A172 (cell line): ENCODE measurements at places on chromosomes 5 and 9. TPM values are rescaled to one million over a fixed set of nuclear protein-coding genes. Genes with fewer than 3 reads are reported as not detected.

DNA sequence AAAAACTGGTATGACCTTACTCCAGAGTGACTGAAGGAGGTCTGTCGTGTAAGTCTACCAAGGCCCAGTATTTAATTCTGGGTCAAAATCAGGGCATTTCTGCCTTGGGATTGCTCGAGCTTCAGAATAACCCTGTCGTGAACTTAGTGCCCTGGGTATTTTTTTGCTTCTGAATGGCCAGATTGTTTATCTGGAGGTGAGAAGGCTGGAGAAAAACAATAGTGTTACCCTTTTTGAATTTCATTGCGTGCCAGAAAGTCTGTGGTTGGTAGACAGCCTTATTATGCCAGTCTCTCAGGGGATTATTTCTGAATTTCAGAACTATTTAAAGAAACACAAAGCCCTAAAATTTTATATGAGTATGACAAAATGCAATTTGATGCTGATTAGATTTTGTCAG lies 323.4 kb downstream of the CSNK1G3 start:
- DNase-seq = no peak

DNA sequence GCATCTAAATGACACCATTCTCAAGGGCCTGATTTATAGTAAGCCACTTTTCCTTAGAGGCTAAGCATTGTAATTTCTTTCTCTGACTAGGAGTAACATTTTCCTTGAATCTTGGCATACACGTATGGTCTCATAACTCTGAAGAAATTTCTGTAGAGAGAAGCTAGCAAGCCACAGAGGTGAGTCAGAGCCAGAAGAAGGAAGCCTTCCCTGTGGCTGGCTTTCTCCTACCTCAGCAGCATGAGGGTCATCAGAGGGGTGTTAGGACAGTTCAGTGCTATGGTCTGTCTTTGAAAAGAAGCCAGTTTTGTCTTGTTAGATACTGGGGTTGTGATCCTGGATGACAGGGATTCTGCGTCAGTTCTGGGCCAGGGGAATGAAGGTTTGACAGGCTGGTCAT lies 3.2 kb downstream of the SNX30 start:
- peak; percentile 74 for DNase-seq

DNA sequence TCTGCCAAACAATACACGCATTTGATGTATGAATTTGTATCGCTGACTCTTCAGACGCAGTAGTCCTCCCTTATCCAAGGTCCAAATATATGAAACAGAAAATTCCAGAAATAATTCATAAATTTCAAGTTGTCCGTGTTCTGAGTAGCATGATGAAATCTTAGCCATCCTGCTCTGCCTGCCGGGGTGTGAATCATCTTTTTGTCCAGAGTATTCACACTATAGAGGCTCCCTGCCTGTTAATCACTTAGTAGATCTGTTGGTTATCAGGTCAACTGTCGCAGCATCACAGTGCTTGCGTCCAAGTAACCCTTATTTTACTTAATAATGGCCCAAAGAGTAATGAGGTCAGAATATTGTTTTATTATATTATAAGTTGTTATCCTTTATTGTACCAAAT lies 268.1 kb downstream of the DOCK8 start:
- no peak for DNase-seq

- DNase-seq = no peak
Measured at GRCh38 chr9:116585896-116586295, 101.2 kb upstream of the TRIM32 start.

DNA sequence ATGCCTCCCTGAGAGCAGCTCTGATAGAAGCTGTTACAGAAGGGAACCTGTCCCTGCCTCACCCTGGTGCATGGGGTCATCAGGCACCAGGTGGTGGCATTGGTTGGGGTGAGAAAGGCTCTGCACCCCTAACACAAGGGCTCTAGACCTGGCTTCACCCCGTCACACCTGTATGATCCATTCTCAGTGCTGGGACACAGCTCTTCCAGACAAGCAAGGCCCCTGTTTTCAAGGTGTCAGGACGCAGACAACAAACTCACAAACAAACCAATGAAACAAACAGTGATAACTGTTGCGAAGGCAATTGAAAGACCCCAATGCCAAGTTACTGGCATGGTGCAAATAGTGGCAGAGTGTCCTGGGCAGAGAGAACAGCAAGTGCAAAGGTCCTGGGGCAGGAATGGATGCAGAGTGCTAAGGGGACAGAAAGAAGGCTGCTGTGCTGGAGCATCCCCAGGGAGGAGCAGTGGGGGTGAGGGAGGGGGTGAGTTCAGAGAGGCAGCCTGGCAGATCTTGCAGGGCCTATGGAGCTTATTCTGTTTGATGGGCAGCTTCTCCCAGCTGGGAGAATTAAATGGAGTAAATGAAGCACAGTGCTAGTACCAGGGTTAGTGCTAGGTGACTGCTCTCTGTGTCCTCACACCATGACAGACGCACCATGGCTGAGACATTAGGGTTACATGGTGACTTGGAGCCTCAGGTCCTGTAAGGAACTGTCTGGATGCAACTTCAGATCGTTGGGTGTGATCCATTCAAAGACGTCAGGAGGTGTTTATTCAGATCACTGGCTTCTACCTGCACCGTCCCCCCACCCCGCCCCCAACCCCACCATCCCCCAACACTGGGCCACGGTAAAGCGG lies 67.9 kb upstream of the UNC5A start:
- no peak for DNase-seq

- no peak for DNase-seq
Measured at GRCh38 chr5:61263072-61263471, 69.0 kb upstream of the ZSWIM6 start.

GRCh38 chr9:114685951-114686350 lies 4.0 kb upstream of the TEX48 start:
- DNase-seq = no peak

GRCh38 chr9:89711866-89712265 lies 107.1 kb downstream of the GADD45G start:
- DNase-seq = no peak

DNA sequence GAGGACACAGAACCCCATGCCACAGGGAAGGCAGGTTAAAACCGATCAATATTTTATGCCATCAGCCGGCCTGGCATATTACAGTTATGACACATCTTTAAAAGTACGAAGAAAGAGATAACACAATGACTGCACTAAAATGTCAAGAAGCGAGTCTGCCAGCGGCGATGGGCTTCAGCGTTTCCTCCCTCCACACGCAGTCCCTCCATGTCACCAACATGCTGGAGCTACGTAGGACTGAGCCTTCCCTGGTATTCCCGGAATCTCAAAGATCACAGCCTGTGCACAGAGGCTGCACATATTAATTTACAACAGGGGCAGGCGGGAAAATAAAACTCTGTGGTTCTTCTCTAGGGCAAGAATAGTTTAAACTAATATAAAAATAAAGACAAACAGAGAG lies 257.7 kb downstream of the IRX1 start:
- no peak for DNase-seq

DNA sequence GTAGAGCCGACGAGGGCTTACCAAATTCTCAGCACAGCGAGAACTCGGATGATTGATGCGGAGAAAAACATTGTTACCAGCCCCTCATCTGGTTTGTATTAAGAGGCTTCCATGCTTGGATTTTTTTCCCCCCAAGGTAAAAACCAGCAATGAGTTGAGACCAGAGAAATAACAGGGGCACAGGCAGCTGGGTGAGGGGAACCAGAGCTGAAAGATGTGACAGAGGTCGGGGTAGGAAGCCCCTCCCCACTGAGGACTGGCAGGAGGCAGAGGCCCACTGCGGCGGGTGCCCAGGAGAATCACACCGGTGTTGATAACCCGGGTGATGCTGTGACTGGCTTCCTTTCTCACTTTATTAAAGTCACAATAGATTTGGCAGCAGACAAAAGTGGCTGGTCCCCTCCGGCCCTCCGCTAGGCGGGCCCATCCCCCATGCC lies 116.5 kb upstream of the PHYKPL start:
- DNase-seq = no peak

- DNase-seq = no peak
Measured at GRCh38 chr9:88721025-88721424, 186.0 kb downstream of the NXNL2 start.

GRCh38 chr5:169804861-169805260 lies 167.8 kb downstream of the DOCK2 start:
- DNase-seq = no peak

DNA sequence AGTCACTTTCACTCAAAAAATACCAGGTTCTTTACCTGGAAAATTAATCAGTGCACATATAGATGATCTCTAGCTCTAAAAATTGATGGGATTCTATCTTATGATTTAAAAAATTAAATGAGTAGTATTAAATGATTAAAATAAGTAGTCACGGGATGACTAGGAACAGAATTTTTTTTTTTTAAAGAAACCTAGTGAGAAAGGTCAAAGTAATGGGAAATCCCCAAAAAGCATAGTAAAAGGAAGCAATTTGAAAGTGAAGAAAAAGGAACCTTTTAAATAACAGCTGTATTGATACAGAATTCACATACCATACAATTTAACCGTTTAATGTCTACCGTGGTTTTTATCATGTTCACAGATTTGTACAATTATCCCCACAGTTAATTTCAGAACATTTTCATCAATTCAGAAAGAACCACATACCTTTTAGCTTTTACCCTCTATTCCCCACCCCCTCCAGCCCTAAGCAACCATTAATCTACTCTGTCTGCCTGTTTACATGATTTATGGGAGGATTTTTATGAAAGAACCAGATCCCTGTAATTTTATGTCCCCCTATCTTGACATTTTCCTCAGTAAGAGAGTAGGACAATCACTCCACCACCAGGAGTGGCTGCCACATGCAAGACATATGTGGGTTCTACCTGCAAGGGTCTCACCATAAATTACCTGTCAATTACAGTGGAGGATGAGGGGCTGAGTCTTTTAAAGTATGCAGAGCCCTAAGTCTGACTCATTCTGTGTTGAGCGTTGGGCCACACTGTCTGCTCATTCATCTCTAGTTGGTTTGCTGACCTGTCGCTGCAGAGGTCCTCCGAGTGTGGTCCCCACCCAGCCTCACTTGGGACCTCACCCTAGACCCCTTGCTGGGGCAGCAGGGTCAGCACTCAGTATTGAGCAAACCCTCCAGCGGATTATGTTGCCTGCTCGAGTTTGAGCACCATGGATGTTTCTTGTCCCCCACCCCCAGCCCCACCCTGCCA lies 16.0 kb downstream of the ANKRD33B start:
- no peak for DNase-seq

- no peak for DNase-seq
Measured at GRCh38 chr5:136538534-136538933, 173.2 kb upstream of the TRPC7 start.

- DNase-seq = no peak
Measured at GRCh38 chr5:105924366-105924765, 1746.4 kb downstream of the EFNA5 start.

DNA sequence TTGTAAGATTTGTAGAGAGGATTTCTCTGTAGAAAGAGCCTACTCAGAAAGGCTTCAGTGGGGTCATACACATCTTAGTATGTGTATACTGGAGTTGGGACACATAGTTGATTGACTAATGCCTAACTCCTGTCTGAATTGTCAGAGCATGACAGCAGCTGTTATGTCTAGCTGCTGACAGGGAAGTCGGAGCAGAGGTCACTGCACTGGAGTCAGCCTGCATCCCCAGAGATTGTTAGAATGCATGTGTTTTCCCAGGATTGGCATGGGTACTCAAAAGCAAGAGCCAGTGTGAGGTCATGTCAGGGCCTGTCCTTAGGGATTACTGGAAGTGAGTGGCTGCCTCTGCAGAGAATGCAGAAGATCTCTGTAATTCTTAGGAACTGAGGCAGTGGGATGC lies 82.7 kb downstream of the ITGA1 start:
- DNase-seq = no peak

- no peak for DNase-seq
Measured at GRCh38 chr9:6733831-6734230, 23.9 kb upstream of the KDM4C start.

DNA sequence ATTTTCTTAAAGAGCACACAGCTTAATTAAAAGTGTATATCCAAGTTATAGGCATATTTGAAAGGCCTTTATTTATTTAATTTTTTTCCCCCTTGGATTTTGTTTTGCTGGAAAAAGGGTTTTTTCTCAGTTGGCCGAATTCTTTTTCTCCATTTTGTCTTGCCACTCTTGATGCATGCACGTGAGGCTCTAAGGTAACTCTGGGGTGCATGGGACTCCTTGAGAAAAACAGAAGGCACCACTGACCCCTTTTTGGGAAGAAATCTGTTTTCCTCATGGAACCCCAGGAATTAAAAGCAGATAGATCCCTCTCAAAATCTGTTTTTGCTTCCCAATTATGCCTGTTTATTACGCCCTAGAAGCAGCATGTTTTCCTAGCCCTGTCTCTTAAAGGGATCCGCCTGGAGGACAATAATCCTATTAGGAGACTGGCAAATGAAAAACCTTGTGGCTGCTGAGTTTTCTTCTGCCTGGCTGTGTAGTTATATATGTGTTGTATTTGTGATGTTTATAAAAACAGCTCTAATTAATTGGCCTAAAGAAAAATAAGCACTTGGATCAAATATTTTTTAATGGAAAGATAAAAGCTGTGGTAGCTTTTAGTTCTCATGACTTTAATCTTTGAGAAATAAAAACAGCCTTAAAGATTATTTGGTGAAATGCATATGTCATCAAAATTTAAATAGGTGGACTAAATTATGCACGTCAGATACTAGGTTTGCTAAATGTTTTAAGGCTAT lies 435.1 kb upstream of the CDH9 start:
- no peak for DNase-seq

DNA sequence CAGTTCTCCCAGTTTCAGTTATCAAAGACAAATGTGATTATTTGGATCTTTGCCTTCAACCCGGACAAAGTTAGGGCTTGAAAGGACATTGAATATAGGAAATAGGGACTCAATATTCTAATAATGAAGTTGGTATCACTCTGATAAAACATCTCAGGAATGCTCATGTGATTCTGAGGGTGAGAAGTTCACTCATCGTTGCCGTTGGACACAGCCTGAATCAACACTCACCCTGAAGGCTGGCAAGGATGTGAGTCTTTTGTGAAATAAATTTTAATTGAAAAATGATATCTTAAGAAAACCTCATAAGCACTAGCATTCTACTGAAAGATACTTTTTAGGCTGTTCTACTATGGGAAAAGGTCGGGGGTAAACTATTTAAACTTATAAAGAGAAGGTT lies 44.8 kb upstream of the C9orf72 start:
- DNase-seq = no peak

- peak; percentile 26 for DNase-seq
Measured at GRCh38 chr9:101508211-101508610, 25.4 kb upstream of the RNF20 start.

DNA sequence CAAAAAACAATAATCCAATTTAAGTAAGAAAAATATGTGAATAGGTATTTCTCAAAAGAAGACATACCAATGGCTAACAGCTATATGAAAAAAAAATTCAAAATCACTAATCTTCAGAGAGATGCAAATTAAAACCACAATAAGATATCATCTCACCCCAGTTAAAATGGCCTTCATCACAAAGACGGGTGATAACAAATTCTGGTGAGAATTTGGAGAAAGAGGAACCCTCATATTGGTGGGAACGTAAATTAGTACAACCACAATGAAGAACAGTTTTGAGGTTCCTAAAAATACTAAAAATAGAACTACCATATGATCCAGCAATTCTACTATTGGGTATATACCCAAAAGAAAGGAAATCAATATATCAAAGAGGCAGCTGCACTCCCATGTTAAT lies 94.3 kb downstream of the TMEM167A start:
- no peak for DNase-seq

CYLC2 gene
- not detected in 2 replicates for total RNA-seq

FOXD4L4 gene
- not detected in 2 replicates for total RNA-seq

FBXL7 gene
- 4.0 and 4.1 TPM in 2 replicates for total RNA-seq

MARVELD2 gene
- total RNA-seq = not detected in 2 replicates

WHRN gene
- total RNA-seq = 2.0 and 2.1 TPM in 2 replicates

TMEM215 gene
- total RNA-seq = not detected in 2 replicates

FOXI1 gene
- total RNA-seq = 0.10 TPM in 1 of 2 replicates, not detected in the other

PROB1 gene
- total RNA-seq = 0.17 and 0.53 TPM in 2 replicates

BSPRY gene
- total RNA-seq = not detected in 2 replicates

STPG3 gene
- not detected in 2 replicates for total RNA-seq

SLC46A2 gene
- not detected in 2 replicates for total RNA-seq

GALNT12 gene
- 4.0 and 5.4 TPM in 2 replicates for total RNA-seq

C9 gene
- total RNA-seq = not detected in 2 replicates
